ENCODE measurements at places on chromosomes 11 and 22.

DNA sequence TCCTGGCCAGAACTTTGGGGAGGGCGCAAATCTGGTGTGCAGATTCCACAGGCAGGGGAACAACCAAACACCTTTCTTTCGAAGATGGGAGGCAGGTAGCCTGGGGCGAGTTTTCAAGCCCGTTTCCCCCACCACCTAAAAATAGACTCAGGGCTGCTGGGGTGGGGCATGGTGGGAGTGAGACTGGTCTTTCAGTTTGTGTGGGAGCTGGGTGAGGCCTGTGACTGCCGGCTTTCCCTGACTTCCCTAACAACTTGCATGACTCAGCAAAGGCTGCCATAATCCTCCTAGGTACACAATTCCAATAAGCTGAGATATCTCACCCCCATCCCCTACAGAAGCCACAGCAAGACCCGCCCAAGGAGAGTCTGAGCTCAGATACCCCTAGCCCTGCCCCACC, 4.3 kb upstream of the OR5B12 start:
- DNase-seq = no peak

- no peak for DNase-seq
Observed at GRCh38 chr11:5631969-5632635, 7.3 kb downstream of the TRIM34 start.

GRCh38 chr11:79925570-79925969, 484.7 kb upstream of the TENM4 start:
- DNase-seq = no peak

GRCh38 chr11:66081505-66081904, 11.4 kb downstream of the PACS1 start:
- no peak for DNase-seq

DNA sequence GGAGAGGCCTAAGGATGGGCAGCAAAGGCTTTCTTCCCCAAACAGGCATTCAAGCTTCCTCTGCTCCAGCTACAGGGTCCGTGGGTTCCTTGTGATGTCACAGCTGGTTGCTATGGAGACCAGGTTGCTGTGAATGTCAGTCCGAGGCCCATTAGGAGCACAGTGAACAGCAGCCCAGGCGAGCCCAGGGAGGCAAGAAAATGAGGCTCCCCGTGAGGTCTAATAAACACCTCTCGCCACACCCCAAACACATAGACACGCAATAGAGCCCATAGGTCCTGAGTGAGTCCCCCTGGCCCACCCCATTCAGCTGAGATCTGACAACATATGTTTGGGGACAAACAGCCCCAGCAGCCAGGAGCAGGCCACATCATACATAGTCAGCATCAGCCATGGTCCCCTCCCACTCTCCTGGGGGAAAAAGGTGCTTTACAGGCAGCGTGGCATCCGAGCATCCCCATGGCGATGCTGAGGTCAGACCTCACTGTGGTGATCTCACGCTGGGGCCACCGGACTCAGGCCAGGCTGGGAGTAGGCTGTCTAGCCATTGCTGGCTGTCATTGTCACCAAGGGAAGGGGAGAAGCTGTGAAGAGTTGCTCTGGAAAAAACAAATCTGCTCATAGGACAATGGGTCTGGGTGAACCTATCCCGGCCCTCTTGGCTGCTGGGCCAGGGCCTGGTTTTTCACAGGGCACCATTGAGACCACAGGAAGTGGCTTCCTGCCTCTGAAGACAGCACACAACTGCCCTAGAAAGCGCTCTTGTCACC, 23.1 kb upstream of the TP53I11 start:
- DNase-seq = no peak
